ENCODE measurements at places on chromosomes 16 and 17. TPM values are rescaled to one million over a fixed set of nuclear protein-coding genes. Genes with fewer than 3 reads are reported as not detected.

GRCh38 chr16:48538746-48539484 is 71.1 kb downstream of the N4BP1 start:
- no peak for DNase-seq

The SLC47A1 gene
- total RNA-seq = 4.9 TPM

DNA sequence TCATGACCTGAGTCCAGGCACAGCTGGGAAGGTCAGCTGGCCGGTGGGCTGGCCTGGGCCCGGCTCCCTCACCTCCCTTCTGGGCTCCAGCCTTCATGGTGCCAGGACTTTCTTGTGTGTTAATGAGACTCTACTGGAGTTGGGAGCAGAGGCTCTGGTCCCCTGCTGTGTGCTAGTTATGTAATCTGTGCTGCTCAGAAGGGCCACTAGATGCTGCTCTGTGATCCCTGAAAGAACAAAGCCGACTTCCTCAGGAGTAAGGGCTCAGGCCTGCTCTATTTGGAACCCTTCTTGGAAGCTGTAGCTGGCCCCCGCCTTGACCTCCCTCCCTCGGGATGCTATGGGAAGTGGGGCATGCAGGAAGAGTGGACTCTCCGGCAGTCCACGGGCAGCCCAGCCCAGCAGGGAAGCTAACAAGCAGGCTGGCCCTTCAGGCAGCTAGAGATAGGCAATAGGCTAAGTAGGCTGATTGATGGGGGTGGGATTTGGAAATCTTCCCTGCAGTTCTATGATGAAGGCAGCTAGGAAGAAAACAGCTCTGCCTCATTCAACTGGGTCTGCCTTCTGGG is 3.3 kb upstream of the CDK5R1 start:
- DNase-seq = peak; percentile 71

- DNase-seq = no peak
Measured at GRCh38 chr16:76835779-76836300, 355.1 kb upstream of the MON1B start.

The SLC6A4 gene
- total RNA-seq = not detected

The BRIP1 gene
- 4.3 TPM for total RNA-seq

GRCh38 chr17:48472411-48473281 is 42.6 kb upstream of the SKAP1 start:
- no peak for DNase-seq

Measured in chondrocyte (in vitro differentiated cells).